Activated naive CD4-positive, alpha-beta T cell treated with anti-CD3 and anti-CD28 coated beads for 36 hours (primary cell): ENCODE measurements at places on chromosomes 5 and 9. TPM values are rescaled to one million over a fixed set of nuclear protein-coding genes. Genes with fewer than 3 reads are reported as not detected.

DNA sequence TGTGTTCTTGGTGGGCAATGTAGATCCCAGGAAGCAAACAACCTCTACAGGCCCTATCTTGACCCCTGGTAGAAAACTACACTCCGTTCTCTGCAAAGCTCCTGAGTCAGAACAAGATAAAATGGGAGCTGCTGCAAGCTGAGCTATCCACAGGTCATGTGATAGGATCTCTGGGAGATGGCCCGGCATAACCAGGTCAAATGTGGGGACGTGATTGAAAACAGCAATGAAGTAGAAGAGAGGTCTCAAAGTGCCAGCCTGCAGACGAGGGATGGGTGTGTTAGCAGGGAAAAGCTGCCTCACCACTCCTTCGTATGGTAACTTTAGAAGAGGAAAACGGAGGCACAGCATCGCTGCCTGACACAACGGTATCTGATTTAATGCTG lies 25.0 kb downstream of the NRG2 start:
- DNase-seq: no peak

IFNA13 gene
- total RNA-seq: not detected

ZNF366 gene
- total RNA-seq: not detected

SLC34A1 gene
- total RNA-seq: not detected

PTPRD gene
- not detected for total RNA-seq

- DNase-seq: no peak
Measured at GRCh38 chr5:129658801-129659200, 89.1 kb upstream of the MINAR2 start.

- DNase-seq: no peak
Measured at GRCh38 chr9:134374301-134375010, 48.2 kb downstream of the RXRA start.

- peak; percentile 76 for DNase-seq
Measured at GRCh38 chr5:170183816-170184687, 48.7 kb upstream of the C5orf58 start.

FGF1 gene
- total RNA-seq: not detected

- DNase-seq: no peak
Measured at GRCh38 chr5:68803881-68804319, 289.9 kb upstream of the SLC30A5 start.

DNA sequence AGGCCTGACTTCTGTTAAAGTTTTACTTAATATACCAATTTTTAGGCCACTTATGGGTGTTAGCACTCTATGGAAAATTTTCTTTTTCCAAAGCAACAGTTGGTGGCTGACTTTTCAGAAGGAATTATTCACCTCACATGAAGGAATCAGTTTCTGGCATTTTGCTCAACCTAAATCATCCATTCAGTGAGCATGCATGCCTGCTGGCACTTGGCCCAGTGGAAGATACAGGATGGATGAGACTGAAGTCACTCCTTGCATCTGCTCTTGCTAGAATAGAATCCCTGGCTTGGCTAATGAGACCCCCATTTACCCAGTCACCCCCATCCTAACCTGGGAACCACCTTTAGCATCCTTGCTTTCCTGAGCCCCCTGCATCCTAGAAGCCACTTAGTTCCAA lies 131.7 kb downstream of the WDR41 start:
- no peak for DNase-seq

- no peak for DNase-seq
Measured at GRCh38 chr5:133455676-133456075, 156.7 kb downstream of the FSTL4 start.
